Cardiac muscle cell (in vitro differentiated cells and primary cell): ENCODE measurements at places on chromosomes 7 and 10. TPM values are rescaled to one million over a fixed set of nuclear protein-coding genes. Genes with fewer than 3 reads are reported as not detected.

The ZNF804B gene
- not detected in 2 replicates for polyA plus RNA-seq

The GARIN1A gene
- polyA plus RNA-seq = 0.83 and 1.7 TPM in 2 replicates

DNA sequence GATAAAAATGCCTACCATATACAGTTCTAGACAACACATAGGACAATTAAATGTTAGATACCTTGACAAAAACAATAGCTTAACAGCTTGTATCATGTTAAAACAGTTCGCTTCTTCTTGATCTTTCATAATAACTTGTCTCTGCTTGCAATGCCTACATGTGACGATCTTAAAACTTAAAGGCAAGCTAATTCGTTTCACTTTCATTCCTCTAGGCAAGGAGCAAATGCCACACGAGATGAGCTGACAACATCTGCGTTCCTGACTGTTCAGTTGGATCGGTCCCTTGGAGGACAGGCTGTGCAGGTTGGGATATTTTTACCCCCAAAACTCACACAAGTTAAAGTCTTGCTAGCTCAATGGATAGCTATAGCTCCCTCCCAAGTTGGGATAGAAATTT, 51.6 kb upstream of the ARL4A start:
- no peak for DNase-seq

GRCh38 chr7:3415861-3416312, 114.8 kb downstream of the SDK1 start:
- no peak for DNase-seq

GRCh38 chr7:130912862-130913638, 179.0 kb upstream of the KLF14 start:
- DNase-seq = peak; percentile 96

The PSD gene
- 13.2 and 18.5 TPM in 2 replicates for polyA plus RNA-seq

DNA sequence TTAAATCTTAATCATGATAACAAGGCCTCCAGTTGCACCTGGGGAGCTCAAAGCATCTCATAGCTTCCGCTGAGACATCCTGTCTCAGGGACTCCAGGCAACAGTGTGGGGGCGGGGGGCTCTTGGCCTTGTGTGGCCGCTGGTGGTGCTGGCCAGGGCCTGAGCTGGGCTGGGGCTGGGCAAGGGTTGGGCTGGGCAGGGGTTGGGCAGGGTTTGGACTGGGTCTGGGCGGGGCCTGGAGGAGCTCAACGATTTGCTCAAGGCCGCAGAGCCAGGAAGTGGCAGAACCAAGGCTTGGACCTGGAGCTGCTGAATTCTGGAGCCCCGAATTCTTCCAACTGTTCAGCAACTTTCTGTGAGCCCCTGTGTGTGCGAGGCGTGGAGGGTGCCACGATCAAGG, 37.9 kb upstream of the PSMG3 start:
- peak; percentile 26 for DNase-seq

GRCh38 chr10:58362027-58362789, 23.0 kb upstream of the TFAM start:
- DNase-seq = peak; percentile 45

DNA sequence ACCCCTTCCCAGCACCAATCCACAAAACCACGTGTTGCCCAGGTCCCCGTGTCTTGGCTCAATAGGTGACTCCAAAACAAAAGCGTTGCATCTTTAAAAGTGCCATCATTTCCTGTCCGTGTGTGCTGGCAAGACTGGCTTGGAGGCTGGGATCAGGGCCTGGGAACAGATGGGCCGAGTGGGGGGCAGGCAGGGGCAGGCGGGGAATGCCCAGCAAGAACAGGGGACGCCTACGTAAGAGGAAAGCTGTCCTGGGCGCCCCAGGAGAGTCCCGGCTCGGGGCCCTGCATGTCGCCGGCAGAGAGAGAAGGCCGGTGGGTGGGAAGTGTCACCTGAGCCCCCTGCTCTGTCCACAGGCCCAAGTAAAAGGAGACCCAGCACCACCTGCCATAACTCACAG, 86.5 kb downstream of the PAXIP1 start:
- DNase-seq = no peak

The STMP1 gene
- polyA plus RNA-seq = 75.7 and 91.1 TPM in 2 replicates

- DNase-seq = no peak
Observed at GRCh38 chr7:157795199-157795598, 458.4 kb downstream of the DNAJB6 start.

GRCh38 chr7:27647046-27647445, 15.6 kb downstream of the HIBADH start:
- DNase-seq = peak; percentile 77

- DNase-seq = no peak
Observed at GRCh38 chr10:51716981-51717380, 17.6 kb upstream of the CSTF2T start.

DNA sequence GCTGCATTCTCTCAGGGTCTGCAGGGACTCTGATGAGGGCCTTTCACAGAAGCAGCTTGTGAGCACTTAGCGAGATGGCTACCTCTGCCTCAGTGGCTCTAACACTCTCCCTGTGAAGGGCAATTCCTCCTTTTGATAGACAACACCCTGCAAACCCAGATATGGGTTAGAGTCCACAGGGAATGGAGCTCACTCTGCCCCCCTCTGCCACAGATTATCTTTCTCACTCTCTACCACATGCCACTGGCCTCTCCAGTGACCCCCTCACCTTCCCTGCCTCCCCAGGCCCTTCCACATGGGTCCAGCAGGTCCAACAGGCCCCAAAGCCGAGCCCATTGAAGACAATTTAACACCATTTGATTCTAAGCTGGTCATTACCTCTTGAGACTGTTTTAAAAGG, 72.1 kb downstream of the CCDC3 start:
- no peak for DNase-seq

DNA sequence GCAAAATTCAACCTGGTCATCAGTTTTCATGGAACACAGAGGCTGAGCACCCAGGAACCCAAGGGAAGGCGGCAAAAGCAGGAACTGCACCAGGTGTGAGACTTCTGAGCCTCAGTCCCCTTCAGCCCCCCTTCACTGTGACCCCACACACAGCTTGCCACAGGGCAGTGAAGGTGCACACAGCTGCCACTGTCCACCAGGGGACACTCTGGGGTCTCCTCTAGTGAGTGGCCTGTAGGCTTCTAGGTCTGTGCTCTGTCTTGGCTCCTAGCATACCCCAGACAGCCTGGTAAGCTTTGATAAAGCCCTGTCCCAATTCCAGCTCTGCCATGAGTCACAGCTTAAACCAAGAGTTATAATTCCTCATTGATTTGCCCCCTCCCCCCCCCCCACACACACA, 12.1 kb downstream of the KCNH2 start:
- no peak for DNase-seq

- DNase-seq = no peak
Observed at GRCh38 chr10:498760-499435, 190.6 kb downstream of the DIP2C start.

The NUDCD3 gene
- 98.7 and 122 TPM in 2 replicates for polyA plus RNA-seq

The ARHGEF5 gene
- polyA plus RNA-seq = 1.00 and 1.2 TPM in 2 replicates

- DNase-seq = no peak
Observed at GRCh38 chr7:128036226-128036940, 5.1 kb upstream of the LRRC4 start.

DNA sequence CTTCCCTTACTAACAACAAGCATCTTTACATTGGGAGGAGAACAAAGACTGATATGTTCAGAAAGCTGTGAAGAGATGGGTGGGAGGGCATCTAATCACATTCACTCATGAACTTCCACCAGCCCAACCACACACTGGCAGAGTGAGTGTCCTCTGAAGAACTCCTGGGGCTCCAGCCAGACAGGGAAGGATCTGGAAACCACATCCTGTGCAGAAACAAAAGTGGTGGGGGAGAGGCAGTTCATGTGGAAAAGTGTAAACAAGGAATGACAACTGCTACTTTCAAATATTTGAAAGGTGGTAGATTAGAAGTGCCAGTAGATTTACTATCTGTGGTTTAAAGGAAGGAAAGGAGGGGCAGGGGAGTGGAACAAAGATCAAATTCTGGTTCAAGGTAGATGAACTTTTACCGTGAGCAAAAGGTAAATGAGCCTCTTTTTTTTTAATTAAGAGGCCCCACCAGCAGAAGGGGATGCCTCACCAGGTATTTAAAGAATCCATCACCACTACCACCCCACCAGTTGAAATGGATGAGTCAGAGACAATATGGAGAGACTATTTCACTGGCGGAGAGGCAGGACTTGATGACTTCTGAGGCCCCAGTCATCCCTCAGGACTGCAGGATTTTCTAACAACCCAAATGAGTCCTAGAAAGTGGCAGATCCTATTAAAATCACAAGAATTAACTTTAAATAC, 34.5 kb downstream of the GOT1 start:
- no peak for DNase-seq

The OPTN gene
- polyA plus RNA-seq = 16.8 and 21.3 TPM in 2 replicates

GRCh38 chr7:72446591-72447462, 34.7 kb upstream of the CALN1 start:
- no peak for DNase-seq

DNA sequence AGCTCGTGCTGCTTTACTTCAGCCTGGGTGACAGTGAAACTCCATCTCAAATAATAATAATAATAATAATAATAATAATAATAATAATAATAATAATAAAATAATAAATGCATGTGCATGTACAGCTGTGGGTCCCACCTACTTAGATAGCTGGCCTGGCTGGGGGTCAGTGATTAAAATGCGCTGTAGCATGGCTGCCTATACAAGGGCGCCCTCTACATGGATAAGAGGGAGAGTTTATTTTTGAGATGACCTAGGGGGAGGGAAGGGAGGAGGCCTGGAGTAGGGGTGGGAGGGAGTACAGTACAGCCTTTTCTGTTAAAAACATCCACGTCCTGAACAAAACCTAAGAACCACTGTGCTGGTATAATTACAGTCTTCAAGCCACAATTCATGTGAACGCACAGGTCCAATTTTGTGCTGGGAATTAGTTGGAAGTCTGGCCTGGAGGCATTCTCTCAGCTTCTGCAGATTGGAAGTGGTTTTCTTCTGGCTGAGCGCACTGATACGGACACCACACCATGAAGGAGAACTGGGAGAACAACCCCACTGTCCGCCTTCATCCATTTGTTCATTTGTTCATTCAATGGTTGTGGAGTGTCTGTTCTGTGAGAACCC, 146.5 kb downstream of the TMEM178B start:
- no peak for DNase-seq

The PAOX gene
- 18.2 and 20.1 TPM in 2 replicates for polyA plus RNA-seq
